NCI-H526 treated with DMSO at 0.1 percent for 48 hours (cell line): ENCODE measurements at places on chromosomes 2 and 18.

GRCh38 chr2:138490673-138491494, 10.7 kb upstream of the SPOPL start:
- no peak for DNase-seq

DNA sequence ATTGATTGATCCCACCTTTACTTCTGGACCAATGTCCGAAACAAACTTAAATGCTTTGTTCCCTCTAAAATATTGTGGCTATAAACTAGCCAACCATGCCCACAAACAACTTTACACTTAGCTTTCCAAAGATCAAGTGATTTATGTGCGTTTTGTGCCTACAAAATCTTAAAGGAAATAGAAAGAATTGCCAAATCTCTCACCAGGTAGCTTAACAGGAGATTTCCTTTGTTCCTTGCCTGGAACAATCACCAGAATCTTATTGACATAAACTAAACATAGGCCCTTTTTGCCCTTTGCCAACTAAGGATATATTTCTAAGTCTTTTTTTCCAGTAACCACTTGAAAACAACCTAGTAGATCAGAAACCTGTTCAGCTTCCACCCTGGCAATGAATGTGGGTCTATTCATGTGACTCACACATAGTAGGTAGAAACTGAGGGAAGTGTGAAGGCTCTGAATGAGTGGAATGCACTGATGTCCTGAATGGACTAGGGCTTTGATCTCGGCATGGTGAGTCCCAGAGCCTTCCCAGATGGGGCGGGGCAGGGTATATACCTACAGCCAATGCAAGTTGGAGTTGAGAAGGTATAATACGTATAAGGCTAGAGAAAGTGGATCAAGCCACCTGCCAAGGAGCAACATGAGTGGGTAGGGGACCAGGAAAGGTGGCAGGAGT, 94.6 kb upstream of the PPP1CB start:
- no peak for DNase-seq

DNA sequence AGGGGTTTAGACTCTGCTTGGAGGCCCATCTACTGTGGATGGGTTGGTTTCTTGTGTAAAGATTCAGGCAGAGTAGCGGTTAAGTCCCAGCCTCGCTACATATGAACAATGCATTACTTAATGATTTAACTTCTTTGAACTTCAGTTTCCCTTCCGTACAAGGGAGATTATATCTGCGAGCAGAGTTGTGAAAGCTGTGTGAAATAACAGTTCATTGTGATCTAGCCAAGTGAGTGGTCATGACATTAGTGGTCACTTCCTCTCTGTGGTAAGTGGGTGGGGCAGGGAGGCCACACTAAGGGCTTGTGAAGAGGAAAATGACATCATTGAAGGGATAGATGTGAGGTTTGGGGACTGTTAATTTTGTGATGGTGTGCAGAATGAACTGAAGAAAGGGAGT, 14.1 kb upstream of the MEX3C start:
- DNase-seq = no peak

DNA sequence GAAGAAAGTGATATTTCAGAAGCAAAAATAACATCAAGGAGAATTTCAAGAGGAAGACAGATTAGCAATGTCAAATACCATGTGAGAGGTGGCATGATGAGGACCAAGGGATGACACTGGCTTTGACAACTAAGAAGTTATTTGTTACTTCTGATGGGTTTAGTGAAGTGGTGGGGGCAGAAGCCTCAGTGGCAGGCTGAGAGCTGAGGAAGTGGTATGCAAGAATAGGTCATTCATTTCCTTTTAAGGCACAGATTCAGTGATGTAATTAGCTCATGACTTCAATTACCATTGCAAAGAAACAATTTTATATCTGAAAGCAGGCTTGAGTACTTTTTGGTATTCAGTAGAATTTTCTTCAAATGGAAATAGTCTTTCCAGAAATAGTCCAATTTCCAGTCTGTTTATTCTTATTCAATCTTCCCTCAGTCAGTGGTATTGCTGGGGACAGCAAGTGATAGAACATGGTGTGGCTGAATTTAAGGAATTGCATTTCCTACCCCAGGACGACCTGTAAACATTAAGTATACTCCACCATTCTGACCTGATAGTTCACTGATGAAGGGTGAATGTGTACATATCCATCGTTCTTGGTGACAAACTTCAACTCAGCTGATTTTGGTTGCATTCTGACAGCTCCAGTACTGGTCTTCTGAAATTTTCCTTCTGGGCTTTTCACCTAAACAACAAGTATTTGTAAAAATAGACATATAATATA, 28.2 kb downstream of the GEMIN6 start:
- DNase-seq = no peak

- no peak for DNase-seq
Observed at GRCh38 chr2:5766561-5766960, 74.4 kb downstream of the SOX11 start.

DNA sequence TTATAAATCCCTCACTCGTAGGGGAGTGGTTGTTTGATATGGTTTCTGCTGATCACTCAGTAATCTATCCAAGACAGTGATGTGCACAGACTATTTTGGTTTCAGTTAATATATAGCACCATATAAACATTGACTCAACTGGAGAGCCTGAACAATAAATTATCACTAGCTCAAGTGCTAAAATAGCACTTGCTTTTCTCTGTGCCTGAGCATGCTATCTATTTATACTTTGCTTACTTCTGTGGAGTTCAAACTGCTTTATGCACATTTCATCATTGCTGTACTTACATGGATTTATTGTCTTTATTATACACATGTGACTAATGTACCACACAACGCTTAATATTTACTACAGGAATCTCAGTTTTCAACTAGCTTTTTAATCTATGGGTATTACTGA, 133.6 kb downstream of the BCL2 start:
- no peak for DNase-seq

DNA sequence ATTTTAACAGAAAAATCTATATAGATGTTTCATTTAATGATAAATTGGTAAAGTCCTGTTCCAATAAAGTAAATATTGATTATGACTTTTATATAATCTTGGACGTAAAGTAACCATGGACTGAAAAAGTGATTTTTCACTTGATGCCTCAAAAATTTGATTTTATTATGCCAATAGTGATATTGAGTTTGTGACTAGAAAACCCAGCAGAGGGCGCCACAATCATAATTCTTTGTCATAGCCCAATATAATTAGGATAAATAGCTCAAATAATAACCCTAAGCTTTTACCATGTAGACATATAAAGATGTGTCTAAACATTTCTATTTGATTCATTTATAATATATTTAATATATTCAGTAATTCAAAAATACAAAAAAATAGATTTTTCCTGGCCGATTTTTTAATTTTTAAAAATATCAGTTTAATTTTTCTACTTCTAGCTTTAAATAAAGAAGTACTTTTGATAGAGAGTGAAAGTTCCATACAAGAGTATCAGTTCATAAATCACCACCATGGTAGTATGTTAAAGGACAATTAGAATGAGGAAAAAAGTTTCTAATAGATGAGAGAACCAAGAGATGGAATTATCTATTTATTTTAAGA, 30.7 kb downstream of the CAMKMT start:
- peak; percentile 12 for DNase-seq

GRCh38 chr18:77544792-77545191, 295.1 kb downstream of the GALR1 start:
- DNase-seq = no peak

GRCh38 chr18:46338205-46338604, 234.0 kb downstream of the HAUS1 start:
- no peak for DNase-seq

GRCh38 chr18:80244956-80245730, 2.2 kb downstream of the PARD6G start:
- DNase-seq = no peak

GRCh38 chr18:56844556-56844955, 193.4 kb downstream of the WDR7 start:
- no peak for DNase-seq

DNA sequence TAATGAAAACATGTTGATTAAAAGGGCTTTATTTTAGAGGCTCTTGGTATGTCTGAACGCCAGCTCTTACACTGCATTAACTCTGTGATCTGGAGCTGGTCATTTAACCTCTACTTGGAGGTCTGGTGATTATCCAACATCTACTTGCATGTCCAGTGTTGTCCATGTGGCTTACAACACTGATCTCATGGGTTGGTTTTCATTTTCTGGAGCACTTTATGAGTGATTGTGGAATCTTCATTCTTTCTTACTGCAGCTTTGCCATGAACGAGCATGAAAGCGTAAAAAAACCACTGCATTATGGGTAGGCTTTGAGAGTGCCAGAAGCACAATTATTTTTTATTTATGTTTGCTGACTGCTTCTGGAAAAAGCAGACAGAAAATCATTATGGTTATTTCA, 4.8 kb downstream of the CCDC195 start:
- DNase-seq = no peak

DNA sequence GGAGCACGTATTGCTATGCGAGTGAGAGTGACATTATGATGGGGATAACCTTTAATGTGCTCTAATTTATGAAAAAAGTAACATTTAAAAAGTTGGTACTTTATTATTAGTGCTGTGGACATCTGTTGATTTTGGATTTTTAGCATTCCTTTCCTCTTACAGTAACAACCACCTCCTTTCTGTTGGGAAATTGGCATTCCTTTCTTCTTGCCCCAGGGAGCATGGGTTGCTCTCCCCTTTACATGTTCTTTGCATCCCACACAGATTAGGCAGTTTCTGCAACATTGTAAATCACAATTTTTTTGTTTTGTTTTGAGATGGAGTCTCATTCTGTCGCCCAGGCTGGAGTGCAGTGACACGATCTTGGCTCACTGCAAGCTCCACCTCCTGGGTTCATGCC, 300.2 kb downstream of the LPIN1 start:
- DNase-seq = no peak

DNA sequence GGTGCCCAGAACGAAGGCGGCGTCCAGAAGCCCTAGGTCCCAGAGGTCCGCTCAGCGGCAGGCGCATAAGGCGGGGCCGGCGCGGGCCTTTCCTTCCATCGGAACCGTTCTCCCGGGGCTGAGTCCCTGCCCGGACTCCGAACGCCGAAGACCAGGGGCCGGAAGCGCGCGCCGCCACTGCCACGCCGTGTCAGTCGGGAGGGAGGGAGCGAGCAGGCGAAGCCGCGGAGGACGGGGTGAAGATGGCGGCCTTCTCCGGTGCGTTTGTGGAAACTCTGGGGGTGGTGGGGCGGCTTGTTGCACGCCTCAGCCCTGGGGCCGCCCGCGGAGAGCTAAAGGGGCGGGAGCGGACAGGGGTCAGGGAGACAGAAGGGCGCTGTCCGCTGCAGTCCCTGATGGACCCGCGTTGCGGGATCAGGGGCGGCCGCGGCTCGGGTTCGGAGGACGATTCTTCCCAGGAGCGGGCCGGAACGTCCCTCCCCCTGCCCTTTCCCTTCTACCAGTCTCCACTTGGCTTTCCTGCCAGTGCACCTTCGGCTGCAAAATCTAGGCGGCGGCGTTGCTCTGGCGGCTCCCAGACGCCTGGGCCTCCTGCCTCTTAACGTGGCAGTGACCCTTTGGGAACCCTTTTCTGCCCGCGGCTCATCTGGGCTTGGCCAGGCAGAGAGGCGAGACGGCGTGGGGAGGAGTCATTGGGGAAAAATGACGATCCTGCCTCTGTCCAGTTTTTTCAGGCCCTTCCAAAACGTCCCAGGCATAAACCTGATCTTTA, at the start of gene DDX1:
TSS of gene DDX1 (plus strand) at position 177 of the 772 bp plus-strand sequence. CDS start at position 243, 66 bp downstream.
- peak; percentile 100 for DNase-seq

GRCh38 chr2:17672583-17673317, 80.9 kb downstream of the SMC6 start:
- no peak for DNase-seq

- no peak for DNase-seq
Observed at GRCh38 chr18:41449612-41450011, 505.4 kb upstream of the PIK3C3 start.

- no peak for DNase-seq
Observed at GRCh38 chr2:39550701-39551285, 113.7 kb upstream of the MAP4K3 start.

DNA sequence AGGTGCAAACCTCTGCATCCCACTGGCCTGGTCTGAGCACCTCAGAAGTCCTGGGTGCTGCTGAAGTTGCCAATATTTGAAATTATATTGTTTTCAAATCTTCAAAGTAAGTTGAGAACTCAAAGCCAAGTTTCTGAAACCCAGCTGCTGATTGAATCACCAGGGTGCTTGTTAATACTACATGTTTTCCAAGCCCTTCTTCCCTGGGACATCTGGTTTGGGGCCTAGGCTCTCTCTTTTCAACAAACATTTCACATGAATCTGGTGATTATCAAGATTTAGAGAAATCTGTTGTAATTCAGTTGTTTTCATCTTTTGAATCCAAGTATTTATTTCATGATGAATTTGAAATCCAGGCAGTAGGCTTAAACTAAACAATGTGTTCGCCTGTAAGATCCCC, 24.4 kb downstream of the MLPH start:
- DNase-seq = no peak

DNA sequence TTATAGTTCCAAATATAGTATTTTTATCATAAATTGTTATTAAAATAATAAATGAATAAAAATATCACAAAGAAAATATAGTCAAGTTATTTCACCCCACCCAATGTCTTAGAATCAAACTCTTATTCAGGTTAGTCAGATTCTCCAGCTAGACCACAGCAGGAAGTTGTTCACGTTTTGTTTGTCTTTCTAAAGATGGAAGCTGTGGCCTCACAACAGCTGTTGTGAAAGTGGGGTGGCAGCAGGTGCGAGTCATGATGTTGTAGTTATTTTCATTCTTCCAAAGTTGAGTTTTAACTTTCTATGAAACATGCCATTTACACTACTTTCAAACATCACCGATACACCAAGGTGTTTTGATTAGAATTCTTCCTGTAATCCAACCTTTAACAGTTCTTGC, 272.9 kb downstream of the SLC8A1 start:
- DNase-seq = no peak

GRCh38 chr2:167607211-167607610, 640.2 kb downstream of the STK39 start:
- DNase-seq = no peak
